ENCODE measurements at places on chromosomes 3 and 15.

- DNase-seq: no peak
Measured at GRCh38 chr15:72845981-72846383, 62.4 kb upstream of the ADPGK start.

DNA sequence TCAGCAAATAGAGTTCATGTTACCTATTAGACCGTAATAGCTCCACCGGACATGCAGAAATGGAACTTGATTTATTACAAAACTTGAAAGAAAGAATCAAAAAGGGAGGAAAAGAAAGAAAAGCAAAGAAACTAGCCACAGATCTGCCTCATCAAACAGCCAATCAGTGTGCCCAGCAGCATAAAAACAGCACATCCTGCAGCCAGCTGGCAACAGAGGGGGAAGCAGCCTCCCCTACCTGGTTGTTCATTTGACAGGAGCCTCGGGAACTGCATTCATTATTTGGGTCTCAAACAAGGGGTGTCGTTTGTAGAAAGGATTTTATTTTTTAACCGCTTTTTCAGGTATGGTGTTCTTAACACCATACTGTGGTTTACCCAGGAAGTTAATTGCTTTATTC is 181.5 kb upstream of the TOPAZ1 start:
- peak; percentile 8 for DNase-seq

DNA sequence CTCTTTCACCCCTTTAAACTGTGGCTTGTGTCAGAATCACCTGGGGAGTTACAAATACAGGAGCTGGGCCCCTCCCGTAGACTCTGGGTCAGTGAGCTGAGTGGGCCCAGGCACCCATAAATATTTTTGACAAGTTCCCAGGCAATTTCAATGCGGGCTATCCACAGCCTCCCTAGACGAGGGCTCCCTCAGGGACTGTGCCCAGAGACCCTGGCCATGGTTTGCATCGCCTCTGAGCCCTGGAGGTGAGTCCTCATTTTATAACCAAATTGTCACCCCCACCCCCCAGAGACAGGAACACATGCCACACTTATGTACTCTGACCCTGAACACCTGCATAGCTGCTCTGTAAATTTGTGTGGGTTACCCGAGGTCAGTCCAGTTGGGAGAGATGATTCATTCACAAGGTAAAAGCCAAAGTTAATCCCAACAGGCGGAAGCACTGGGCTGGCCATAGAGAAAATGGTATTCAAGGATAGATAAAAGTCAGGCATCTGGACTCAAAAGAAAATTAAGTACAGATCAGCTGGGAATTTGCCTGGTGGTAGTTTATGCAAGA is 146.5 kb upstream of the SLC6A11 start:
- DNase-seq: no peak

- DNase-seq: no peak
Measured at GRCh38 chr3:48057521-48057920, 41.3 kb upstream of the MAP4 start.

GRCh38 chr15:45021348-45021747 is 1.6 kb upstream of the SORD start:
- DNase-seq: no peak

DNA sequence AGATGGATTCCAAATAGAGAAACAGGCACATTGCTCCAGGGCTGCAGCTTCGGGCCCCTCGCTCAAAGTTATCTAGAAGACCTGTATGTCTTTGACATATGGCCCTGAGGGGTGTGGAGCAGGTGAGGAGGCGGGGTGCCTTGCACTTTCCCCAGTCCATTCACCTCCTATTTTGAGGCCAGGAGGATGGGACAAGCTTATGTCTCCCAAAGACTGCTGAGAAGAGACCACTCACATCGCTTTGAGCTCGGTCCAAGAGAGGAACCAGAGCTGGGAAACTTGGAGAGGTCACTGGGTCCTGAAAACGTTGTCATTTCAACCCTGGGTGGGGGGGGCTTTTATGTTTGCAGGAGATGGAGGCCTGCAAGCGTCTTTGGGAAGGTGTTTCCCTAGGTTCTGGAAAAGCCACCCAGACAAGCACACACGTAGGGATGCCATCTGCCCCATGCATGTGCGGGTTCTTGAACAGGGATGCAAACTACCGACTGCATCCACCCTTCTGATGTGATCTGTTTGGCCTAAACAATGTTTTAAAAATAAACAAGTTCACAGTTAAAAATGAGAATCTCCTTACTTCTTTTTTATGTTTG is 33.7 kb upstream of the SYNM start:
- DNase-seq: no peak

DNA sequence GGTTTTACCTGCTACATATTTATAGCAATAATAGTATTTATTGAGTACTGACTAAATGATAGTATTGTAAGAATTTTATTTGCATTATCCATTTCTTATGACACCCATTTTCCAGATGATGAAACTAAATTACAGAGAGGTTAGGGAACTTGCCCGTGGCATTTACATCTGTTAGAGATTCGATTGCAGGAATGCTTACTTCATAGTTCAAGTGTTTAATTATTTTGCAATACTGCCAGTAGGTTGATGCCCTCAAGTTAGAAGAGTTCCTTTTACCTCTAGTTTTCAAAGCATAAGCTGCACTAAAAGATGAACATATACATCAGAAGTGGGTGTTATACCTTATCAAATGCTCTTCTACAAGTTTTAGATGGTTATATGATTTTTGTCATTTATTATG is 362.8 kb upstream of the RGMA start:
- no peak for DNase-seq

- DNase-seq: no peak
Measured at GRCh38 chr3:183106635-183107034, 7.3 kb upstream of the MCCC1 start.

DNA sequence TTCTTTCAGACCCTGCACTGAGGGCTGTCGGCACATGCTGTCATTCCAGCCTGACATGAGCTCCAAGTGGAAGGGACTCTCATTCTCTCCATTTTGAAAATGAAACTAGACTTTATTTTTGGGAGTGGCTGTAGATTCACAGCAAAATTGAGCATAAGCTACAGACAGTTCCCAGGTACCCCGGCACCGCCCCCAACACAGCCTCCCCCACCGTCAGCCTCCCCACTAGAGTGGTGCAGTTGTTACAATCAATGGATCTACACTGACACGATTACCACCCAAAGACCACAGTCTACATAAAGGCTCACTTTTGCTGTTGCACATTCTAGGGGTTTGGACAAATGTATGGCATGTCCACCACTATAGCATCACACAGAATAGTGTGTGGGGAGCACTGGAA is 29.5 kb upstream of the FGD5 start:
- no peak for DNase-seq

- peak; percentile 16 for DNase-seq
Measured at GRCh38 chr3:129829640-129830039, 63.9 kb downstream of the TMCC1 start.

GRCh38 chr15:47983533-47983932 is 137.3 kb upstream of the SLC24A5 start:
- no peak for DNase-seq

DNA sequence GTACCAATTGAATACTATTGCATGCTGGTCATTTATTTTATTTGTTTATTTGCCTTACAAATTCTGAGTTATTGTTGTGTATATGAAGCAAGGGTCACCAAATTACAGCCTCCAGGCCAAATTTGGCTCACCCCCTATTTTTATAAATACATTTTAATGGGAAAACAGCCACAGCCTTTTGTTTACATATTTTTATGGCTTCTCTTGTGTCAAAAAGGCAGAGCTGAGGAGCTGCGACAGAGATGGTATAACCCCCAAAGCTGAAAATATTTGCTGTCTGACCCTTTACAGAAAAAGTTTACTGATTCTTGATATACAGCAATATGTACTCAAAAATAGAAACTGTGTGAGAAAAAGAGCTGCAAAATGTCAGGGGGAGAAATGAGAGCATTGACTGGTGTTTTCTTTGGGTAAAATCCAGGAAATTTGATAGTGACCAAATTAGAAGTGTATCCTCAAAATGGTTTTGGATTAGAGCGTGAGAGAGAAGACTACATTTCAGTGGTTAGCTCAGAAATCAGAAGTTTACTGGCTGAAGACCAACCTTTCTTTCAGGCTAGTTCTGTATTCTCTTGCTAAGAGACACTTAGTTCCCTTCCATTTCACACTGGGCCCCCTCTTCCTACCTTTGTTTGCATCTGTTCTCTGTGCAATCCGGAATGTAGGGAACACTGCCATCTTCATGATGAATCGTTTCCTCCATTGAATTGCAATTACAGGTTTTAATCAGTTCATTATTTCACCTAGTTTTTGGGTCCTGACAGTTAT is 757.8 kb downstream of the AGBL1 start:
- DNase-seq: no peak

DNA sequence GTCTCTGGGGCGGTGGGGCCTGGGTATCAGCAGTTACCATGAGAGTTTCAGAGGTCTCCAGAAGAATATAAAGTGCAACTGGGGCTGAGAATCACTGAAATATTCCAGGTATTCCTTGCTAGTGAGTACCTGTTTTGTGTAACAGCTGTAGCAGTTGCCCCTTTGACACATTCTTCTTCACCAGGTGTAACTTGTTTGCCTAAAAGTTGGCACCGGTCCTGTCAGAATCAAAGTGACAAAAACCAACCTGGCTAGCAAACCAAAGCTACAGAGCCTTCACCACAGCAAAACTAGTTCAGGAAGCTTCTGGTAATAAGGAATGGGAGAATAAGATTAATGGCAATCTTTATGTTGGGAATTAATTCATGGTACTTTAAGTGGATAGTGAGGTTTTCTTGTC is 296.0 kb downstream of the NAALADL2 start:
- no peak for DNase-seq

DNA sequence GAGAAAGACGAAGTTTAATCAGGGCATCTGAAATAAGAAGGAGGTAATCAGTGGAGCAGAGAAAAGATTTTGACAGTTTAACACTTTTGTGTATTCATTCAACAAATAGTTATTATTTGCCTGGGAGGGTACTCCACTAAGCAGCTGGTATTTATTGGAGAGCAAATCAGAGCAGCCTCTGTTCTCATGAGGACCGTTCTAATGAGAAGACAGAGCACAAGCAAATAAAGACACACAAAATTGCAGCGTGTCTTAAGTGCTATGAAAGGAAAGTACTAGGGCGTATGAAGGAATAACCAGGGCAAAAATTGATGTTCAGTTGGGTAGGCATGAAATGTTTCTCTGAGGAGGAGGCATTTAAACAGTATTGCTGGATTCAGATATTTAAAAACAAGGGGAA is 302.9 kb upstream of the RARB start:
- DNase-seq: no peak

DNA sequence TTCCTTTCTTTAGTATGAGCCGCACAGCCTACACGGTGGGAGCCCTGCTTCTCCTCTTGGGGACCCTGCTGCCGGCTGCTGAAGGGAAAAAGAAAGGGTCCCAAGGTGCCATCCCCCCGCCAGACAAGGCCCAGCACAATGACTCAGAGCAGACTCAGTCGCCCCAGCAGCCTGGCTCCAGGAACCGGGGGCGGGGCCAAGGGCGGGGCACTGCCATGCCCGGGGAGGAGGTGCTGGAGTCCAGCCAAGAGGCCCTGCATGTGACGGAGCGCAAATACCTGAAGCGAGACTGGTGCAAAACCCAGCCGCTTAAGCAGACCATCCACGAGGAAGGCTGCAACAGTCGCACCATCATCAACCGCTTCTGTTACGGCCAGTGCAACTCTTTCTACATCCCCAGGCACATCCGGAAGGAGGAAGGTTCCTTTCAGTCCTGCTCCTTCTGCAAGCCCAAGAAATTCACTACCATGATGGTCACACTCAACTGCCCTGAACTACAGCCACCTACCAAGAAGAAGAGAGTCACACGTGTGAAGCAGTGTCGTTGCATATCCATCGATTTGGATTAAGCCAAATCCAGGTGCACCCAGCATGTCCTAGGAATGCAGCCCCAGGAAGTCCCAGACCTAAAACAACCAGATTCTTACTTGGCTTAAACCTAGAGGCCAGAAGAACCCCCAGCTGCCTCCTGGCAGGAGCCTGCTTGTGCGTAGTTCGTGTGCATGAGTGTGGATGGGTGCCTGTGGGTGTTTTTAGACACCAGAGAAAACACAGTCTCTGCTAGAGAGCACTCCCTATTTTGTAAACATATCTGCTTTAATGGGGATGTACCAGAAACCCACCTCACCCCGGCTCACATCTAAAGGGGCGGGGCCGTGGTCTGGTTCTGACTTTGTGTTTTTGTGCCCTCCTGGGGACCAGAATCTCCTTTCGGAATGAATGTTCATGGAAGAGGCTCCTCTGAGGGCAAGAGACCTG is 13.2 kb downstream of the GREM1 start:
- DNase-seq: no peak

DNA sequence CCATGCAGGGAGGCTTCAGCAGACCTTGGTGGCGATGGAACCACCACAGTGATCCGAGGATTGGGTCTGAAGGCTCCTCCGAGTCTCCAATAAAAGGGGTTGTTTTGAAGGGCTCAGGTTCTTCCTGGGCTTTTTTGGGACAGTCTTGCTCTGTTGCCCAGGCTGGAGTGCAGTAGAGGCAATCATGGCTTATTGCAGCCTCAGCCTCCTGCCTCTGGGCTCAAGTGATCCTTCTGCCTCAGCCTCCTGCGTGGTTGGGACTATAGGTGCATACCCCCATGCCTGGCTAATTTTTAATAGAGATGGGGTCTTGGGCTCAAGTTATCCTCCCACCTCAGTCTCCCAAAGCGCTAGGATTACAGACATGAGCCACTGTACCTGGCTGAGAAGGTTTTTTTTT is 84.8 kb downstream of the IGF1R start:
- no peak for DNase-seq

- DNase-seq: no peak
Measured at GRCh38 chr3:192091831-192092230, 630.9 kb downstream of the PYDC2 start.

DNA sequence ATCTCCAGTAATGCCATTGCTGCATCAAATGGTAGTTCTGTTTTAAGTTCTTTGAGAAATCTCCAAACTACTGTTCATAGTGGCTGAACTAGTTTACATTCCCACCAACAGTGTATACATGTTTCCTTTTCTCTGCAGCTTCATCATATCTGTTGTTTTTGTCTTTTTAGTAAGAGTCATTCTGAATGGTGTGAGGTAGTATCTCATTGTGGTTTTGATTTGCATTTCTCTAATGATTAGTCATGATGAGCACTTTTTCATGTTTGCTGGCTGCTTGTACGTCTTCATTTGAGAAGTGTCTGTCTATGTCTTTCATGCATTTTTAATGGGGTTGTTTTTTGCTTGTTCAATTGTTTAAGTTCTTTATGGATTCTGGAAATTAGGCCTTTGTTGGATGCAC is 10.2 kb upstream of the GCSAM start:
- no peak for DNase-seq

- DNase-seq: no peak
Measured at GRCh38 chr3:52088445-52089367, 32.3 kb upstream of the DUSP7 start.

DNA sequence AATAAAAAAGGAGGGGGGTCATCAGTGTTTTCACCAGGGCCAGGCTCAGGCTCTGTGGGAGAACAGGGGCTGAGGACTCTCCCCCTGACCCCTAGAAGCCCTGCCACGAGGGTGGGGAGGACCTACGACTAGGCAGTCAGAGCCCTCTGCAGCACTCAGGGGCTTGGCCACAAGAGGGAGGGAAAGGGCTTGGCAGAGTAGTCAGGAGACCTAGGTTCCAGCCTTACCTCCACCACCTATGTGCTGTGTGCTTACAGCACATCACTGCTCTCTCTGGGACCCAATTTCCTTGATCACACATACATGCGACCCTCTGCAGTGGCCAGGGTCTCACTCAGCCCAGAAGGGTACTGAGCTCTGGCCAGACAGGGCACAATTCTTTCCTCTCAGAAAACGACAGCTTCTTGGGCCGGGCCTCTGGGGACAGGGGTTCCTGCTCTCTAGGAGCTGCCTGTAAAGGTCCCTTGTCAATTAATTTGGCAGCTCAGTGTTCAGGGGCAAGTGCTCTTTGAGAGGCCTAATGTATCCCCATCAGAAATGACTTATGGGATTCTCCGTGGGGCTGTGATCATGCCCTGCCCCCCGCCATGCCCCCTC is 16.4 kb upstream of the SKIC8 start:
- DNase-seq: no peak

GRCh38 chr15:67564968-67565345 is 22.5 kb downstream of the MAP2K5 start:
- DNase-seq: no peak
